ENCODE measurements at places on chromosomes 3 and 15. TPM values are rescaled to one million over a fixed set of nuclear protein-coding genes. Genes with fewer than 3 reads are reported as not detected.

The AADACL2 gene
- total RNA-seq = 0.26 TPM

The SLC12A1 gene
- total RNA-seq = not detected

The ITGB5 gene
- 114 TPM for total RNA-seq

The MB21D2 gene
- total RNA-seq = 5.4 TPM

Data from esophagus muscularis mucosa (tissue), 4 donors.